Lower lobe of right lung (tissue), 2 donors: ENCODE measurements at places on chromosomes 5 and 9.

DNA sequence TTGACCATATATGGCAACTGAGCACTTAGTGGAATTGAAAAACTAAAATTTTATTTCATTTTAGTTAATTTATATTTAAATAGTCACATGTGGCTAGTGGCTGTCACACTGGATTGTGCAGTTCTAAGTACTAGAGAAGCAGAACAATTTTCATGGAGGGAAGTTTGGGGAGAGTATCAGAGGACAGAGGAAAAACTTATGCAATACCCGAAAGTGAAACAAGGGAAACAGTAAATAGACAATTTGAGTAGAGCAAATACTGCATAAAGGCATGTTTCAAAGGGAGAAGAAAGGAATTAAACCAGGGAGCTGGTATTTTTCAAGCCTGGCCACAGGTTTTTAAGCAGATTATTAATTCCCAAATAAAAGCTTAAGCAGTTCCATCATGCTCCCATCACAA lies 590.5 kb upstream of the RORB start:
- no peak for DNase-seq

- DNase-seq: no peak
Observed at GRCh38 chr5:68070591-68071281, 144.8 kb upstream of the PIK3R1 start.

DNA sequence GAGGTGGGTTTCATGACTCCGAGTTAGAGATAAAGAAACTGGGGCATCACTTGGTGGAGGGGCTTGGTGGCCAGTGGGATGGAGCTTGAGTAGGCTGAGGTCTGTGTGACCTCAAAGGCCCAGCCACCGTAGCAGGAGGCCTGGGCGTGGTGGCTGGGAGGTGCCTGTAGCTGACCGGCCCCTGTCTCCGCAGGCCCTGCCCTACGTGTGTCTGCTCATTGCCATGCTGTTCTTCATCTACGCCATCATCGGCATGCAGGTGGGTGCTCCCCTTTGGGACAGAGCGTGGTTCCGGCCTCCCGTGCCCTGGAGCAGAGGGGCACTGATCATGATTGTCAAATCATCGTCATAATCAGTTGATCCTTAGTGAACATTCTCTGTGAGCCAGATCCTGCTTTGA lies 196.2 kb downstream of the CACNA1B start:
- DNase-seq: no peak

DNA sequence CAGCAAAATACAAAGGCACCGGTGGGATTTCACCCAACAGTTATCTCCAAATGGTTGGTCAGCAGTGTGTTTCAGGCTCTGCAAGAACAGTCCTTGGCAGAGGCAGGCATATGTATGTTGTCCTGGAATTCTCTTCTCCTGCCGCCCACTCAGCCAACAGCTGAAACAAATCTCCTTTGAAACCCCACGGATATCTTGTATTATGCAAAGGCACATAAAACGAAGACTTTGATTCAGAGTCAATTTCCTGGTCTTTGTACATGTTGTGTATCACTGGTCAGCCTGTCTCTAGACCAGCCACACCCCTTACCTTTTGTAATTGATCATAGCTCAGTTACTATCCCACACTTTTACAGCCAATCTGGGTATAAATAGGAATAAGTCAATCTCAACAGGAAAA lies 29.2 kb downstream of the FREM1 start:
- no peak for DNase-seq

DNA sequence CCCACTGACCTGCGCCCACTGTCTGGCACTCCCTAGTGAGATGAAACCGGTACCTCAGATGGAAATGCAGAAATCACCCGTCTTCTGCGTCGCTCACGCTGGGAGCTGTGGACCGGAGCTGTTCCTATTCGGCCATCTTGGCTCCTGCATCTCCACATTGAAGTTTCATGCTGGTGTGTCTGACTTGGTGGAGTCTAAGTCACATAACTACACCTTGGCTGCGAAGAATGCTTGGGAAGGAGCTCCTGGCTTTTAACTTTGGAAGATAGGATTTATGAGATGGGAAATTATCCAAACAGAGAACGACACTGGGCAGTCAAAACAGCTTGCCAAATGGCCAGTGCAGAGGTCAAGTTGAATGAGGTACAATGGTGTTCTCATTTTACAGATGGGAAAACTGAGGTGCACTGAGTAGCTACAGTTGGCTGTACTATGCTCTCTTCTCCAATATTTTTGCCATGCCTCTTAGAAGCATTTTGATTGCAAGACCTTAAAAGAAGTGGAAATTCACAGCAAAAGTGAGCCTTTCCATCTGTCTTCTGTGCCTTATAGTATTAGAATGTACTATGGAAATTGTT lies 36.7 kb downstream of the CCDC192 start:
- DNase-seq: no peak

GRCh38 chr5:31708089-31708488 lies 69.2 kb downstream of the PDZD2 start:
- DNase-seq: no peak

DNA sequence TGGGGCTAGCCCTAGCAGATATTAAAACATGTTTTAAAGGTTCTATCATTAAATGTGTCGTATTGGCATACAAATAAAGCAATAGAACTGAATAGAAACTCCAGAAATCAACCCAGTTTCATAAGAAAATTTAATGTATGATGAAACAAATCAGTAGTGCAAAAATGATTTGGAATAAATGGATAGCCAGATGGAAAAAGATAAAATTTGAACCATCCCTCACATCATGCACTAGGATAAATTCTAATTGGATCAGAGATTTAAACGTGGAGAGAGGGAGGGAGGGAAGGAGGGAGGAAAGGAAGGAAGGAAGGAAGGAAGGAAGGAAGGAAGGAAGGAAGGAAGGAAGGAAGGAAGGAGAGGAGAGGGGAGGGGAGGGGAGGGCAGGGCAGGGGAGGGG lies 235.3 kb downstream of the SEC61B start:
- DNase-seq: no peak

DNA sequence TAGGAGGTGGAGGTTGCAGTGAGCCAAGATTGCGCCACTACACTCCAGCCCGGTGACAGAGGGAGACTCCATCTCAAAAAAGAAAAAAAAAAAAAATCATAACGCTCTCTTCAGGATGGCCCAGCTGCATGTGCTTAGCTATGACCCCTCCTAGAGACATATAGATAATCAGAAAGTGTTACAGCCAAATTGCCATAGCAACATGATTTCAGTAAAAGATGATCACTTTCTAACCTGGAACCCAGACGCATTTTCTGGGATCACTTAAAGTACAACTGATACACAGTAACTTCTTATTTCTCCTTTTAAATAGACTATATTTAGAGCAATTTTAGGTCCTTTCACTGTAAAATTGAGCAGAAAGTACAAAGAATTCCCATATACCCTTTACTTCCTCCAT lies 372.9 kb downstream of the CDH18 start:
- no peak for DNase-seq

DNA sequence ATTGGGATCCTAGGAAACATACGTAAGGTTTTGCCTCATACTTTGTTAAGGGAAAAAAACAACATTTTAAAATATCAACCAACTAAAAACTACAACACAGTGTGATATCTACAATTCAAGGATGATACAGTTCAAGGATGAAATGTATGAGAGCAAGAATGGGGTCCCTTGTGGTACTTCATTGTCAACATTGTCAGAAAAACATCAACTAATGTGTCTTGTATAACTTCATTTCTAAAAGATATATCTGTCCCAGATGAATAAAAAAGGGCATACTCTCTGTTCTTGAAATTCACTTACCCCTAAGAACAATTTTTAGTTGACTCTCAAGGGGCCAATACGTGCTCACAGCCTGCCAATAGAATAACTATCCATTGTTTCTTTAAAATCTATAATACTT lies 1250.5 kb downstream of the PTPRD start:
- DNase-seq: no peak

DNA sequence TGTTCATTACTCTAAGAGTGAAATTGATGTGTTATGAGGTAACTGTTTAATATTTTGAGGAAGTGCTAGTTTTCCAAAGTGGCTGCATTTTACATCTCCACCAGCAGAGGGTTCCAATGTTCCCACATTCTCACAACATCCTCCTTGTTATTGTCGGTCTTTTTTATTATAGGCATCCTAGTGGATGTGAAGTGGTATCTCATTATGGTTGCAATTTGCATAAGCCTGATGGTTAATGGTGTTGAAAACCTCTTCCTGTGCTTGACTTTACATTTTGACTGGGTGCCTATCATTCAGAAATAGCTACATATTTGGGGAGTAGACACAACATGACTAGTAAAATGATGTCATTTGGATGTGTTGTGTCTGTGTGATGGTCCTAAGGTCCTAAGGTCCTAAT lies 143.6 kb downstream of the MRPS30 start:
- DNase-seq: no peak

DNA sequence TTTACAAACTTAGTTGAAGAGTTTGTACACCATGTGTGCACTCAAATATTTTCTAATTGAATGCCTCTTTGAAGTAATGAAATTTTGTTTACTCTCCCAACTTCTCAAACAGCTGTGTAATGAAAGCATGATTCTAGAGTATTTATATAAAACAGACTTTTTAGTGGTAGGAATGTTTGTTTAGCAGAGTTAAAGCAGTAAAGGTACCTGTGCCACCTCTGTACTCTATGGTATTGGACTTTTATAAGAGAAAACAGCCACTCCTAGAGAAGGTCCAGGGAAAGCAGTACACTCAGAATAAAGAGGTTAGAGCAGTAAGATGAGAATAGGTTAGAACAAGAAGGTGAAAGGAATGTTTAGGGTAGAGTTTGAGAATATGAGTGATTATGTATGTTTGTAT lies 163.1 kb downstream of the CHSY3 start:
- DNase-seq: no peak

DNA sequence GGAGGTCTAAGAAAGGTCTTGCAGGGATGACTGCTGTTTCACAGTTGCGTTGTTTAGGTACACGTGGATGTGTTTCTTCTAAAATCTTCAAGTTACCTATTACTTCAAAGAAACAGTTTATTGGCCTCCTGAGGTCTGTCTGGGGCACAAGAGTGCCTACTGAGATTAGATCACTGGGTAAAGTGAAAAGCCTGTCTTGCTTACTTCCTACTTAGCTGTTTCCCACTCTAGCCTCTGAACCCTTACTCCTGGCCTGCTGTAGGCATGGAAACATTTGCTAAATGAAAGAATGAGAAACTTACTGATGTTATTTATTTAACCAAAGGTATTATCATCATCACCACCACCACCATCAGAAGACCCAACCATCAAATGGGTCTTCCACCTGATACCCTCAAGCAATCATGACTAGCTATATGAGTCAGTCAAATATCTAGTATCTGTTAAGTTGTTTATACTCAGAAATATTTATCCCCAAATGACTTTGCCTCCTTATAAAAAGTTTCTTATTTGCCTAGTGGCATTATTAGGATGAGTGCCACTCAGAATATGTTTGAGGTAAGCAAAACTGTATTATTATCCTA lies 92.5 kb downstream of the ELAVL2 start:
- no peak for DNase-seq

DNA sequence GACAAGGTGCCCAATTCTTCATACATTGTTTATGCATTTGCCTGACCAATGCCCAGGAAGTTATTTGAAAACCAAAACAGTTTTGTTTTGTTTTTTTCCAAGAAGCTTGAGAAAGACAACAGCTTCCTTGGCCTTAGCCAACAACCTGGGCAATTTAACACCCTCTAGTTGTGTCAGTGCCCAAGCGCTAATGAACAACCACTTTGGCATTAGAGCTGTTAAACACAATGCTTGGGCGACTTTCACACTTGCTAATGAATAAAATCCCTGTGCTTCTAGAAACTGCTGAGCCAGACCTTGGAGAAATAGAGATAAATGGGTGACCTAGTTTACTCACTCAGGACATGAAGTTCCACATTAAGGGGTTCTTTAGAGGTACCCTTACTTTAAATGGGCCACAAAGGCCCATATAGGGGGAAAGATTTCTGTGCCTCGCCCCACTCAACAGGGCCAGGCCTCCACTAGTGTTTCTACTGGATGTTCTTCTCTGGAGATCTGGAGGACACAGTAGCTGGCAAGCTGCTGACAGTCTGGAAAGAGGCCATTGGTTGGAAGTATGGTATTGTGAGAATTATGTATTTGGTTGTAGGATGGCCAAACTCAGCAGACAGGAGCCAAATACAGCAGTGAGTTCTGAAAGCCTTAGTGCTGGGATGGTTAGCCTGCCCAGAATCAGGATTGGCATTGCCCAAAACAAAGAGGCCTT lies 179.8 kb downstream of the DOCK8 start:
- DNase-seq: no peak

GRCh38 chr5:57494104-57495098 lies 11.8 kb upstream of the ACTBL2 start:
- peak; percentile 74 for DNase-seq

DNA sequence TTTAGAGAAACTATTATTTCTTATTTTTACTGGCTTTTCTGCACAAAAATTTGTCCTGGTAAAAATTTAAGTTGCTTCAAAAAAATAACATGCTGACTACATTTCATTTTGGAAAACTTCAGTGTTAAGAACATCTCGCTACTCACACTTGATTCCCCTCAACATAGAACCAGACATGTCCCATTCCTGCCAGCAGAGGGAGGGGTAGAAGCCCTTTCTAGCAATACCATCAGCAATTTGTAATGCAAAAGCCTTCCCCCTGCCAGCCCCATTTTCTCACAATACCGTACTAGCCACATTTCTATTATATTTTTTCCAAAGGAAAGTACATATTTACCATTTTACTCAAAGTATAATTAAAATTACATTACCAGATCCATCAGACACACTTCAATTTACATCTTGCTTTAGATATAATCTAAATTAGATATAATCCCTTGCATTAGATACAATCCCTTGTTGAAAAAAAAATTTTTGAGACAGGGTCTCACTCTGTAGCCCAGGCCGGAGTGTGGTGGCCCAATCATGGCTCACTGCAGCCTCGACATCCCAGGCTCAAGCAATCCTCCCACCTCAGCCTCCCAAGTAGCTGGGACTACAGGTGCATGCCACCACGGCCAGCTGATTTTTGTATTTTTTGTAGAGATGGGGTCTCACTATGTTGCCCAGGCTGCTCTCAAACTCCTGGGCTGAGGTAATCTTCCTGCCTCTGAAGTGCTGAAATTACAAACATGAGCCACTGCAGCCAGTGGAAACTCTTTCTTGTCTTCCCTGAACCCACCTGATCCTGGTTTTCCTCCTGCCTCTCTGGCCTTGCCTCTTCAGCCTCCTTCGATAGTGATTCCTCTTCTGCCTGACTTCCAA lies 39.6 kb upstream of the IDNK start:
- no peak for DNase-seq

DNA sequence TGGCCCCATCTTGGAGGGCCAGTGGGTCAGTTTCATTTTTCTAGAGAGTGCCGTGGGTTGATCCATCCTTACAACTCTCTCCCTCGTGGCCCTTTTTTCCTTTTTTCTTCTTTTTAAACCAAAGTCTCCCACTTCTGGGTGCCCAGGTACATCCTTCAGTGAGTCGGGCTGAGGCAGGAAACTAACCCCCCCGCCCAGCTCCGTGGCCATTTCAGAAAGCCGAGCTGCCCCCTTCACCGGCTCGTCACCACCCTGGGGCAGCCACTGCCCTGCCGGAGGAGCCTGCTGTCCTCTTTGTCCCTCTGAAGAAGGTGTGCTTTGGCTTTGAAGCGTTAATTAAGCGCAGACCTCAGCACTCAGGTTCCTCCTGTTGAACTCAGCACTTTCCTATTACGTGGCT lies 5.2 kb downstream of the CFAP77 start:
- no peak for DNase-seq
